HTR-8/SVneo (cell line): ENCODE measurements at places on chromosomes 6 and 20.
A peak's percentile ranks its signal among the peaks of the same experiment; 100 is the strongest.

DNA sequence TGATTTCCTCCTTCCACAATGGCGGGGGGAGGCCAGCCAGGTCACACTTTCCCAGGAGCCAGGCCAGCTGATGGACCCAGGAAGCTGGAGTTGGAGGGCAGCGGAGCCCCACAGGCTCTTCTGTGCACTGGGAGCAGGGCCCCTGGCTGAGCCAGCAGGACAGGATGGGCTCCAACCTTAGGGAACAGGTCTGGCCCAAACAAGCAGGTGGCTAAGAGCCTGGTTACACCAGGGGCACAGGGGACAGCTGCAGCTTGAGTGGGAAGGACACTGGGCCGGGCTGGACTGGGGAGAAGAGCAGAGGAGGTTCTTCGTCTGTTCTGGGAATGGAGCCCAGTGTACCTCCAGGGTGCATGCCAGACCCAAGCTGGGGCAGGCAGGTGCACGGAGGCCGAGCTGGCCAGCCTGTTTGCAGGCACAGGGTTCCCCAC is 102.3 kb downstream of the DLL1 start:
- no peak for DNase-seq

- DNase-seq, result no peak
Measured at GRCh38 chr6:38477680-38478260, 162.0 kb downstream of the BTBD9 start.

DNA sequence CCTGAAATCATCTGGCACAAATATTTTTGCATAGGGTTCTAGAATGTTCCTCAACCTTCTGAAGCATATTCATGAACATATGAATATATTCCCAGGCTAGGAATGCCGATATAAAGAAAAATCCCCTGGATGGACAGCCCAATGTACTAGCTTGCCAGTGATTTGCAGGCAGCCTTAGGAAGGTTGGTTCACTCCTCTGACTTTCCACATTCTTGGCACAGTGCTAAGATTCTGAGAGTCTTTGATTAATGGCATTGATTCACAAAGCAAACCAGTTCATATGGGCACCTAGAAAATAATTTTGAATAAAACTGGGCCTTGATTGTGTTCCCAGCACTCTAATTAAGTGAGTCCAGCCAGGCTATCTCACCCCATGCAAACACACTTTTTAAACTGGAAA is 56.9 kb upstream of the ENPP4 start:
- no peak for DNase-seq

DNA sequence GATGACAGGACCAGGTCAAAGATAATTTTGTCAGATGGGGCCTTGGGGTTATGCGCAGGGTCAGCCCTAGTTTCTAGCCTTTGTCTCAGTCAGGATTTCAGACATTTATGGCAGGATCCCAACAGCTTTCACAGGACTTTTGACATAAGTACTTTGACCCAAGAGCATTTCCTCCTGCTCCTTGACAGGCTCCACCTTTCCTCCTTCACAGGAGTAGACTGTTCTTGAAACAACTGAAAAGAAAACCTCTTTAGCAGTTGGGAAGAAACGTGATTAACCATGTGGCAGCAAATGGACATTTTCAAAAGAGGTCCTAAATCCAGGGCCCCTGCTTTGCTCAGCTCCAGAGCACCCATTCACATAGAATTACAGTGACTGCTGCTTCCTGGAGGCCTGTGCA is 120.4 kb upstream of the MAP3K7 start:
- DNase-seq, result no peak

GRCh38 chr6:163955096-163955495 is 540.6 kb downstream of the QKI start:
- peak; percentile 27 for DNase-seq

DNA sequence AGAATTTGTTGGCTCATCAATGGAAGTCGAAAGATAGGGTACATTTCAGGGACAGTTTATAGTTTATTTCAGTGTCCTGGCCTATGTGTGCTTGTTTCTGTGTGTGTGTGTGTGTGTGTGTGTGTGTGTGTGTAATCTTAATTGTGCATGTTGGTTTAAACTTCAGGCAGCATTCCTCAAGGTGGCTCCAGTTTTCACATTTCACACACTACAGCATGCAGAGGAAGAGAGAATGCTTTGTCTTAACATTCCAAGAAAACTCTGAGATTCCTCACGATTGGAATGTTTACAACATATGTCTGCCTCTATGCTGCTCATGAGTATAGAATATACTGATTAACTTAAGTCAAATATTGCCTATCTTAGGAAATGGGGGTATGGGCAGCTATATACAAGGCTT is 332.6 kb upstream of the EPHA7 start:
- DNase-seq, result no peak

GRCh38 chr6:125906158-125906998 is 50.2 kb upstream of the HINT3 start:
- DNase-seq, result no peak

GRCh38 chr6:169866140-169866534 is 114.7 kb downstream of the ERMARD start:
- DNase-seq, result no peak

- DNase-seq, result no peak
Measured at GRCh38 chr6:148907573-148907972, 160.7 kb downstream of the UST start.

DNA sequence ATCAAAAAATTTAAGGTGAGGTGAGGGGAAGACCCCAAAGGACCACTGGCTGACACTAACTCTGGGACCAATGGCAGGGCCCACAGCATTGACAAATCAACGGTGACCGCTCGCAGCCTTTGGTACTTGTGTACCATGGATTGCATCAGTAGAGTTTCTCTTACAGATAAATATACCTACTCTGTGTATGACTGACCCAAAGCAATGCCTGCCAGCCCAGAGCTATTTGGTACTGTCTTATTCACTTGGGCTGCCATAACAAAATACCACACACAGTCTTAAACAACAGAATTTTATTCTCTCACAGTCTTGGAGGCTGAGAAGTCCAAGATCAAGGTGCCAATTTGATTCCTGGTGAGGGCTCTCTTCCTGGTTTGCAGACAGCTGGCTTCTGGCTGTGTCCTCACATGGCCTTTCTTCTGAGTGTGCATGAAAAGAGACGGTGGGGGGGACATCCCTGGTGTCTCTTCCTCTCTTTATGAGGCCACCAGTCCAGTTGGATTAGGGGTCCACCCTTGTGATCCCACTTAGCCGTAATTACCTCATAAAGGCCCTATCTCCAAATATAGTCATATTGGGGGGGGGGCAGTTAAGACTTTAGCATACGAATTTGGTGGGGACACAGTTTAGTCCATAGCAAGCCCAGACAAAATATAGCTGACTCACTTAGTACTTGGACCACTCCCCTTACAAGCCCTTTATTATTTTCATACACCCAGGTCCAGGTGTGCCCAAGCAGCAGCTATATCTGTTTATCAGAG is 336.3 kb downstream of the CD83 start:
- DNase-seq, result no peak

- DNase-seq, result peak; percentile 79
Measured at GRCh38 chr6:53326372-53327016, 22.3 kb downstream of the ELOVL5 start.
